Right kidney (tissue), 9 donors: ENCODE measurements at places on chromosomes 3 and 15.
A peak's percentile ranks its signal among the peaks of the same experiment; 100 is the strongest.

DNA sequence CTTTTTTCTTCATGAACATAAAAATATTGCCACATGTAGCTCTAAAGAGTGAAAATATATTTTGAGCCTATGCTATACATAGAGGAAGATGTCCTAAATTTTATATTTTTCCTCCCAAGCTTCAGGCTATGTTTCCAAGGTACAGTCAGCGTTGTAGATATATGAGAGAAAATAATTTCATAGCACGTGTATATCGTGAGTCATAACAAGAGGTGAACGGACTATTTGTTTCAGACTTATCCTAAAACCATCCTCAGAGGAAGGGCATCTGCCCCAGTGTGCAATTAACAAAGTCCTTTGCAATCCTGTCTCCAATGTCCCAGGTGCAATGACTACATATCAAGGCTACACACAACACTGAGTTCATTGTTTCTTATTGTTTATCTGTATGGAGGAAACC, 177.3 kb upstream of the ARRDC4 start:
- no peak for DNase-seq

GRCh38 chr3:140423146-140423545, 254.7 kb upstream of the TRIM42 start:
- no peak for DNase-seq

DNA sequence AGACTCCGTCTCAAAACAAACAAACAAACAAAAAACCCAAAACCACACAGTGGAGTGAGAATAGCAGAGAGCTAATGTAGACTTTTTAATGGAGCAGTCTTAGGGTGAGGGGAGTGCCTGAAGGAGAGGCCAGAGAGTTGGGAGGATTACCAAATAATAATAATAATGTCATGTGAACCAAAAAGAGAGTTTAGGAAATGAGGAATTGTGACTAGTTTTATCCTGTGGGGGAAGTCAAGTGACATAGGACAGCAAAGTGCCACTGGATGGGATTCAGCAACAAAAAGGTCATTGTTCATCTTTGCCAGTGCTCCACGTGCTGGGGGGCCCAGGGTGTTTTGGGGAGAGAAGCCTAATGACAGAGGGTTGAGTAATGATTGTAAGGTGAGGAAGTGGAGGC, 12.9 kb downstream of the GPR87 start:
- no peak for DNase-seq

DNA sequence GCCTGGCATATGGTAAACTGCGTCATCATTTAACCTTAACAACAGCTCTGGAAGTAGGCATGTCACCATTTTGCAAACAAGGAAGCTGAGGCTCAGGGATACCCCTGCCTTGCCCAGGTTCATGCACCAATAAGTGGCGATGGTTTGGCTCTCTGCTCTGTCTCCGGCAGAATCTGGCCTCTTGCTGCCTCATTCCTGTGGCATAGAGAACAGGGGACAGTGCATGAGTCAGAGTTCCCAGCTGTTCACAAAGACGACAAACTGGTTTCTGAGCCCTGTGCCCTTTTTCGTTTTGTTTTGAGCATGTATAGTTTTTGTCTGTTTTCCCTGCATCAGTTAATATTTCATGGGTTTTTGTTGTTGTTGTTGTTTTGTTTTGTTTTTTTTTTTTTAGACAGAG, 236.8 kb downstream of the OPA1 start:
- no peak for DNase-seq

DNA sequence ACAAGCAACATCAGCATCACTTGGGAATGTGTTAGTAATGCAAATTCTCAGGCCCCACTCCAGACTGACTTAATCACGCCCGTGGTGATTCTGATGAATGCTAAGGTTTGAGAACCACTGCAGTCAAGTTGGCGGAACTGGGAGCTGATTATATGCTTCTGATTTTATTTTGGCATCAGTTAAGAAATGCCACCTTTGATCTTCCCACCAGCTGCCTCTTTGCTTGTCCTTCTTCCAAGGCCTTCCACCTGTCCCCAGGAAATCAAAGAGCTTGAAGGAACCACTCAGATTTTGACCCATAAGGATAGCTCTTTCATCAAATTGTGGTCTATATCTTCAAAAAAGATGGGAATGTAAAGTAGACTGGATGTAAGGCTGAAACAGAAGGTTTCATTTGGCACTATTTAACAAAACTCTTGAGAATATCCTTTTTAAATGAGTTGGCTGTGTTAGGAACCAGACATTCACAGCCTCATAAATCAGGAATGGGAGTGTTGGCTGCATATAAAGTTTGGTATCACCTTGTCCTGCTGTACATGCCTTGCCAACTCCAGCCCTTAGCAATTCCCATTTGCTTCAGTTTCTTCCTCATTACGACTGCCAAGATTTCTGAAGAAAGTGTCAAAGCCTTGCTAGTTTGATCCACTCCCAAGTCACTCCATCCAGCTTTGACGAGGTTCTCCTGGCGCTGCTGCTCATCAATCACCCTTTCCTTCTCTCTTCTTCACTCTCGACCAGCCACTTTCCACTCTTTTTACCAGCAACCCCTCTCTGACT, 125.8 kb upstream of the NPHP3 start:
- DNase-seq = no peak

DNA sequence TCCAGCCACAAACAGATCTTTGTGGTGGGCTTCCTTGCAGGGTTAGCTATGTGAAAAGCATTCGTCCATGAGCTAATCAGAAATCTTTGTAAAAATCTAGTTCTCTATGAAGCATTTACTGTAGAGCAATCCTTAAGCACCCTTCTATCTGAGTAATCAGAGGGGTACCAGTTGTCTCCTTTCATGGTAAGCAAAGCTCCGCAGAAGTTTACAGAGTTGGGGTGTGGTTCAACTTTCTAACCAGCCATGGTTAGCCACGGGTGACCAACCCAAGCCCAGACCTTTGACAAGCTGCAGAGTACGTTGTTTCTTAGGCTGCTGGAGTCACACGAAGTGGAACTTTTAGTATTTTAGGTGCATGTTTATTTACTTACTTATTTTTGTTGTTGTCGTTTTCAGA, 77.4 kb downstream of the FLNB start:
- no peak for DNase-seq

DNA sequence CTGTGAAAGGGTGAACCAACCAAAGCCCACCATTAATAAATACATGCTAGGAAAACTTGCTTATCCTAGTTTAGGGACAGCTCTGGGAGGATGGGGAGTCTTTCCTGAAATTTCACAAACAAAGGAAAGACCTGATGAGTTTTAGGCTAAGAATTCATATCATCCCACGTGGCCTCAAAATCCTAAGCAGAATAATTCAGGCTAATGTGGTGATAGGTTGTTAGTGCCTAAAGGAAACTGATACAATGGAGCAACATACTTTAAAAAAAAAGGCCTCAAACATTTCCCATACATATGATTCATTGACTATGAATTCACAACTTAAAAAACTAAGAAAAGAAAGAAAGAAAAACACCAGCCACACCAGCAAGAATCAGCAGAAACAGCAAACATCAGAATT, 126.9 kb upstream of the CNTN4 start:
- no peak for DNase-seq

- DNase-seq = no peak
Observed at GRCh38 chr3:179615458-179616173, 11.0 kb downstream of the NDUFB5 start.

DNA sequence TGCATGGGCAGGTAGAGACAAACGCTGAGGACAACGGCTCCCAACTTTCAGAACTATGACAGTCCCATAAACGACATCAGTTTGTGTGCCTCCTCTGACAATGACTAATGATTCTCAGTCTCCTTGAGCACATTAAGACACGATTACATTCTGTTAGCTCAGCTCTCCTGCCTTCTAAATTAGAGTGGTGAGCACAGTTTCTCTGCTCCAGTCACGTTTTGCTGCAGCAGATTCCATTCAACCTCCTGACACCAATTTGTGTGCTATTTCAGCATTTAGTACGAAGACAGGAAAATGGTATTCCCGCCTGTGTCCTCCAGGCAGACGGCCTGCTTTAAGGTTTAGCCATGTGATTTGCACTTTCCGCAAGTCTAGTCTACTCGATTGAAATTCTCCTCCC, 458.4 kb upstream of the CFAP20DC start:
- no peak for DNase-seq

DNA sequence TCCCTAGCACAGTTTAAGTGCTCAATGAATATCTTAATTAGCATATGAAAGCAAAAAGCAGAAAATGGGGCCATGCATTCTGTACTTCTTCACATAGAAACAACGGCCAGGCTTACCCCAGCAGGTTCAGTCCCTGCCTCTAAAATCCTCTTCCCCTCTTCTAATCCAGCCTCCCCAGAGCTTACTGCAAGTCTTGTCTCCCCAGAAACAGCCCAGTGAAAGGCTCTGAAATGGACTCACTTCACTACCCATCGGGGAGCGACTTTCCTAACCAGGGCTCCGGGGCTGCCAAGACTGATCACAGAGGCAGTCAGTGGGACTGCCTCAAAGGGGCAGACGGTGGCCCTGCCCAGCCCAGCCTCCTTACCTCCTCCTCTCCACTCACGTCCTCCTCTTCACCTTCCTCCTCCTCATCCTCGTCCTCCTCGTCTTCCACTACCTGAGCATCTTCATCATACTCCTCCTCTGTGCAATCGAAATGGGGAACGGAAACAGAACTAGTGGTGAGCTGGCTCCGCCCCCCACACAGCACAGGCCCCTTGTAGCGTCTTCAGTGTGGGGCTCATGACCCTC, 38.0 kb downstream of the ANP32A start:
- DNase-seq = no peak

GRCh38 chr3:119468041-119468440, 722 bp upstream of the POGLUT1 start:
- DNase-seq = no peak

- no peak for DNase-seq
Observed at GRCh38 chr3:171574556-171575240, 114.5 kb upstream of the TNIK start.

- DNase-seq = no peak
Observed at GRCh38 chr3:6542795-6543194, 318.1 kb upstream of the GRM7 start.

DNA sequence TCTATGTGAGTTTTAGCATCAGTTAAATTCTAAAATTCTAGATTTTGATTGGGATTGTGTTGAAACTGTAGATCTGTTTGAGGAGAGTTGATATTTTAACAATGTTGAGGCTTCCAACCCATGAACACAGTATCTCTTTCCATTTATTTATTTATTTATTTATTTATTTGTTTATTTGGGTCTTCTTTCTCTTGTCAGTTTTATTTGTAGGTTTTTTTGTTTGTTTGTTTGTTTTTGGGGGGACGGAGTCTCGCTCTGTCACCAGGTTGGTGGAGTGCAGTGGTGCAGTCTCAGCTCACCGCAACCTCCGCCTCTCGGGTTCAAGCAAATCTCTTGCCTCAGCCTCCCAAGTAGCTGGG, 25.3 kb downstream of the MRAS start:
- no peak for DNase-seq

- no peak for DNase-seq
Observed at GRCh38 chr3:68148447-68148846, 494.0 kb upstream of the SUCLG2 start.

GRCh38 chr3:62446337-62446940, 73.1 kb upstream of the FEZF2 start:
- DNase-seq = no peak

DNA sequence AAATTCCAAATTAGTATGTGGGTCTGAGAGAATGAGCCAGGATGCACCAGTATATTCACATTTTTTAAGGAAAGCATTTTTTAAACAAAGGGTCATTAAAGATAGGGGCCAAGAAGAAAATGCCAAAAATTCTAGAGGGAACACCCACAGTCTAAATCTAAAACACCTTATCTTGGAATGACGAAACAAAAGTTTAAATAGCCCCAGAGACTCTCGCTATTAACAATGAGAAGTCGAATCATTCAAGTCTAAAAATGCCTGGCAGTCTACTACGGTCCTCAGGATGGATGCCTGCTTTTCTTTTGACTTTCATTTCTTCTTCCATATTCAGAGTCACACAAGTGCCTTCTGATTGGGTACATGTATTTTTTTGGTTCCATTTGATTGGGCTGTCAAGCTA, 66.3 kb downstream of the SSUH2 start:
- no peak for DNase-seq

- no peak for DNase-seq
Observed at GRCh38 chr3:102098130-102098885, 249.0 kb downstream of the NFKBIZ start.

GRCh38 chr15:60362321-60363086, 35.3 kb downstream of the ANXA2 start:
- no peak for DNase-seq

GRCh38 chr3:148379763-148380382, 317.8 kb upstream of the AGTR1 start:
- peak; percentile 10 for DNase-seq

- no peak for DNase-seq
Observed at GRCh38 chr3:60651799-60652198, 599.5 kb downstream of the FHIT start.

DNA sequence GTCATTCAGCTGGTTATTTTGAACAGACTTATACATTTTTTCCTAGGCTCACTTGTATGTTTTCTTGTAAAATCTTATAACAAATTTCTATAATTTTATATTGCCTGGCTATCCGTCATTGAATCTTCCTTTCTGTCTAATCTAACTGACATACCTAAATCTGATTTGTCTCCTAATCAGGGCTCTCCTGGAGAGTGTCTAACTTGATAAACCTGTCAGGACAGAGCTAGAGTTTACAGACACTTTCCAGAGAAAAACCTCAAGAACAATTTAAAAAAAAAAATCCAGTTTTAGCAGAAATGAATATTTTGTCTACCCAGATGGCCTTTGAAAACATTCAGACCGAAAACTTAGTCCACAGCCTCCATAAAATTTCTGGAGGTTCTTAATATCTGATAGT, 1305.8 kb downstream of the ROBO1 start:
- no peak for DNase-seq

- no peak for DNase-seq
Observed at GRCh38 chr3:194905696-194906095, 220.0 kb downstream of the FAM43A start.

DNA sequence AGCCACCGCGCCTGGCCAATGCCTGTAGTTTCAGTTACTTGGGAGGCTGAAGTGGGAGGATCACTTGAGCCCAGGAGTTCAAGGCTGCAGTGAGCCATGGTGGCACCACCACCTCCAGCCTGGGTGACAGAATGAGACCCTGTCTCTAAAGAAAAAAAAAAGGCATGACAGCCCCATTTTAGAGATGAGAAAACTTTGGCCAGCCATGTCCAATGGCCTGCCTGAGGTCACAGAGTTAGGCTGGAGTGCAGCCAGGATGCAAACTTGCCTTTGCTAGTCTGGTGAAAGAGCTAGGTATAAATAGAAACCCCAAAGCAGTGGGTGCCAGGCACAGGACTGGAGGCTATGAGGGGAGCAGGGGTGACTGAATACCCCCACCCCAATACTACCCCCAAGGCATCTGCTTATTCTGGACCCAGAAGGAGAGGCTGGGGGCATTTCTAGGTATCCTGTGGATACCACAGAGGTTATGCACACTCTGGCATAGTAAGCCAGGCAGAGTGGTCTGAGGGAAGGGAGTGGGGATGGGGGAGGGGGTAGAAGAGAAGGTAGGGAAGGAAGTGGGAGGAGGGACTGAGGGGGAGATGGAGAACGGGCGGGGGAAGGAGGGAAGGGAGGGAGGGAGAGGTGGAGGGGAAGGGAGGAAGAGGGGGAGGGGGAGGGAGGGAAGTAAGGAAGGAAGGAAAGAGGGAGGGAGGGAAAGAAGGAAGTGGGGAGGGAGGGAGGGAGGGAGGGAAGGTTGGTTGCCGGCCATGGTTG, 16.2 kb upstream of the C15orf39 start:
- no peak for DNase-seq

GRCh38 chr3:128323206-128324081, 143.2 kb downstream of the DNAJB8 start:
- no peak for DNase-seq

- DNase-seq = no peak
Observed at GRCh38 chr3:108202834-108203233, 19.4 kb downstream of the IFT57 start.
